Stimulated activated CD8-positive, alpha-beta memory T cell treated with anti-CD3 and anti-CD28 coated beads, Interleukin-7, amount 100 ng/mL, for 1 hour (primary cell): ENCODE measurements at places on chromosomes 7 and 10.

DNA sequence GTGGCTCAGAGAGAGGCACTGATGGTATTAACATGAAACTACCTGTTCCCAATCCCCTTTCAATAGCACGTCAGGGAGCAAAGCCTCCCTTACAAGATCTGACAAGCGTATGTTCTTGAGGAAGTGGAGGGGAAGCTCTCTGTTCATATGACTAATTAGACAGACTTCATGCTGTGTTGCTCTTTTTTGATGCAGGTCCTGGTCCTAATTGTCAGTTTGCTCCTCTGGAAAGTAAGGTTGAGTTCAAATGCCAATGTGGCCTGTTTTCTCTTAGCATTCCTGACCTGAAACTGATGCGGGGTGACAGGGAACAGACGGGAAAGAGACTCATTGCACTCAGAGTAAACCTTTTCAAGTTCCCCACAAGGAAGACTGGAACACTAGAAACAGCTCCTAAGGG lies 27.0 kb upstream of the TBX20 start:
- DNase-seq: no peak

- no peak for DNase-seq
These were observed 372.1 kb upstream of the MKI67 start for GRCh38 chr10:128498378-128498730.

- DNase-seq: no peak
These were observed 362.8 kb downstream of the INHBA start for GRCh38 chr7:41339913-41340676.

- no peak for DNase-seq
These were observed 49.5 kb downstream of the ASAH2B start for GRCh38 chr10:50788951-50789945.

- DNase-seq: no peak
These were observed 145.3 kb upstream of the TBX20 start for GRCh38 chr7:35399216-35399615.

DNA sequence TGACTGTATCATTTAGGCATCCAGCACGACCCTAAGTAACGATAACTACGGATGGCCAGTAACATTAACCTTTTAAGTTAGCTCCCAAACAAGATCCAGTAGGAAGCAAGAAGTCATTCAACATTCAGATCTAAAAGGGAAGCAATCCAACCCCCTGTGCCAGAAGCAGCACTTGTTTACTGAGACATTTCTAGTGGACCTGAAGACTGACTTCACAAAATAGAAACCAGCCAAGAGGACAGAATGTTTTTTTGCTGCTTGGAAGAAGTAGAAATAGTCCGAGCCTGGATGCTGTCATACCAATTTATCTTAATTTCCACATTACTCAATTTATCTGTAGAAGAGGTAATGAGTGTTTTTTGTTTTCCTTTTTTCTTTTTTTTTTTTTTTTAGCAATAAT lies 88.0 kb upstream of the CTTNBP2 start:
- DNase-seq: no peak

- DNase-seq: no peak
These were observed 586 bp upstream of the AOC1 start for GRCh38 chr7:150851492-150852370.

DNA sequence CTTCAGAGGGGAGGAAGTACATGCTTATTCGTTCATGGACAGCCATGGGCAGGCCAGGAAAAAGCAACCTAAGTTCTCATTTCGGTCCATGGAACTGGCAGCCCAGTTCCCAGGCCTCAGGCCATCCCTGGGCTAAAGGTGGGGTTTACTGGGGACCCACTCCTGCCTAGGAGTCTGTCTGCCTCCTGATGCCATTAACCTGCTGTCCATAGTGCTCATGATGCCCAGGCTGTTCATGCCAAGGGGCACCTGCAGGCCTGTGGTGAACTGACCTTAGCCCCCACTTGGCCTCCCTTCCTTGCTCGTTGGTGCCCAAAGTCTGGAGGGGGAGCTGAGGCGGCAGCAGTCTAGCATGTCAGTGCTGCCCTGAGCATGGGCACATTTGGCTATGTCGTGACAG lies 450.2 kb upstream of the MBL2 start:
- no peak for DNase-seq

DNA sequence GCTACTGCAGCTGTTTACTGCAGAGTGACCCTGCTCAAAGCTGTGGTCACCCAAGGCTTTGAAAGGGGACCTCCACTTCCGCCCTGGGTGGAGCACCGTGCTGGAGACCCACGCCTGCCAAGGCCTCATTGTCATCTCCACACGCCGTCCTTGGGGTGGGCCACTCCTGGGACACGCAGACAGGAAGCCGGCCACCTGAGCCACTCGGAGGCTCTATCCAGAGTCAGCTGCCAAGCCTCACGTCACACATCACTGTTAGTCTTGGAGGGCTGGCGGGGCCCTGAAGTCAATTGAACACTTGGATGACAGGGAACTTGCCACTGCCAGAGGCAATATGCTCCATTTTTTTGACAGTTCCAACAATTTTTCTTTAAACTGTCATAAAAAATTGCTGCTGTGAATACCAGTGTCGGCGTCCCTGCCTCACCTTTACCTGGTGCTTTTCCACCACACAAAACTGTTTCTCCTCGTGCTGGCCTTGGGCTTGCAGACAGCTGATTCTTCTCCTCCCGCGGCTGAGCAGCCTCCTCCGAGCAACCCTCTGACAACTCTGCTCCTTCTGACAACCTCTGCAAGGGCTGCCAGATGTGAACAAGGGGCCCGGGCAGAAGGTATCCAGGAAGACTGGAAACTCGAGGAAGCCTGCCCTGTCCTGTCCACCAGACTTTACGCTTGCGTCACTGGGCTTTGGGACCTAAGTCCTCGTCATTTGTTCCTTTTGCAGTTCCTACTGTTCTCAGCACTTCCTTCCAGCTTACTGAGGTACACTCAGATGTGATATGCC lies 81.9 kb downstream of the EGFR start:
- DNase-seq: no peak

DNA sequence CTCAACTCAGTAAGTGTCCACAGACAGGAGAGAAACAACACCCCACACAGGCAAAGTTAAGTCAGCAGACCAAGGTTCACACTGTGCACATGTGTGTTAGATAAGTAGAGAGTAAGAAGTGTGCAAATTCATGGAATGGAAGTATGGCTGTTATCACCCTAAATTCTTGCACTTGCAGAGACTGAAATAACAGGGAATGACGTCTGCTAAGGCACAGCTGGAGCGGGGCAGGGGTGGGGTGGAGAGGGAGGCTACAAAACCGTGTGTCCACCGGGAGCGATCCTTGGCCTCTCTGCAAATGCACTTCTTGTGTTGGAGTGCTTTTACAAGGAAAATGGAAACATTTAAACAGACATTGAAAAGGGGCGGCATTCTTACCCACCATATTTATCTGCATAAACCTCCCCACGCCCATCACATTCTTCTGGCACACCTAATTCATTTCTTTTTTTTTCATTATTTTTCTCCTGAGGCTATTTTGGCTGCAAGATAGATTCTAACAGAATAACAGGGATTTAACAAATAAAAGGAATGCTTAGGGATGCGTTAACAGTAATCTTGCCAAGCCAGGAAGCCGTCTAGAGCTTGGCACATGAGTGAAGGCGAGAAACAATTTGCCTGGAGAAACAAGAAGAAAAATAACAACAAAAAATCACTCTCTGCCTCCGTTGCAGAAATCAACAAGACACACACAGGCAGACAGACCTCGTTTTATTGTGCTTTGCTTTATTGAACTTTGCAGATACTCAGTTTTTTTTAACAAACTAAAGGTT lies 30.1 kb downstream of the TNS3 start:
- DNase-seq: no peak

DNA sequence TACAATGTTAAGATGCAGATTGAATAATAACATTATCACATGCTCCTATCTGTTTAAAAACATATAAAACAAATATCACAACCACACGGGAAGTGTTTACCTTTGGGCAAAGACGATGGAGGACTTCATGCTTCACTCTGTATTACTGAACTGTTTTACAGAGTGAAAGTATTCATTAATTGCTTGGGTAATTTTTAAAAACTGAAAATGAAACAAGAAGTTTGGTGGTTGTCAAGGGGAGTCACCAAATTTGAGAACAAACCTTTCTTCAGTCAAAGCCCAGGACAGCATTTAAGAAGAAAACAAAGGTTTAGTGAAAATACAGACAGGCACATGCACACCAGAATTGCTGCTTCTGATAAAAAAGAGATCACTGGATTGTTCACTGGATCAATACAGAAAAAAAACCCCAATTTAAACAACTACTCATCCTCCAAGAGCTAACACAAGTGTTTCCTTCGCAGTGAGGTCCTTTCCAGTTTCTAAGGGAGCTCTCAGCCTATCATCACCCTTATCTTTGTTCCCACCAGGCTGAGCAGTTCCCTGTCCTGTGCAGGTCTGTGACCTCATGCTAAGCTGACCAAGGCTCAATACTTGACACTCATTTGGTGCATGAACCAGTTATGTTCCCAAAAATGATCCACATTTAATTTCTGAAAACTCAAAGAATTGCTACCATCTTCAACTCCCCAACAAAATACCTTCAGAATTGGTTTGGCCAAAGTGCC lies 8.8 kb downstream of the PARP12 start:
- no peak for DNase-seq

- no peak for DNase-seq
These were observed 31.7 kb downstream of the PAPOLB start for GRCh38 chr7:4830176-4830575.

- no peak for DNase-seq
These were observed 382.7 kb downstream of the SFMBT2 start for GRCh38 chr10:7027913-7028808.

GRCh38 chr10:72252972-72253371 lies 20.8 kb upstream of the DDIT4 start:
- no peak for DNase-seq

DNA sequence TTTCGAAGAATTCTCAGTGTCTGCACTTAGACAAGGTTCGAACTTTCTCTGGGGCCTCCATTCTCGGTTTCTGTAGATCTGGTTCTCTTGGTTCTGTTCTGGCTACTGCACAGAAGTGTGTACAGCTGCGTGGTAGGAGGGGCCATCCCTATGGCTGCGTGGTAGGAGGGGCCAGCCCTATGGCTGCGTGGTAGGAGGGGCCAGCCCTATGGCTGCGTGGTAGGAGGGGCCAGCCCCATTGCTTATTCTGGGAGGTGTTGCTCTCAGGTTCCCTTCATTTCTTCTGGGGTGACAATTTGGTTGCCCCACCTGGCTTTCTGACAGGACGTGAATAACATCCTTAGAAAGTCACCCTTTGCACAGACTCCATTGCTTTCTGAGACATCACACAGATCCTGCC lies 65.2 kb upstream of the CHST15 start:
- no peak for DNase-seq

- DNase-seq: no peak
These were observed 114.2 kb downstream of the DYNC1I1 start for GRCh38 chr7:95886501-95887090.

- no peak for DNase-seq
These were observed 53.1 kb upstream of the DDC start for GRCh38 chr7:50618281-50618680.

DNA sequence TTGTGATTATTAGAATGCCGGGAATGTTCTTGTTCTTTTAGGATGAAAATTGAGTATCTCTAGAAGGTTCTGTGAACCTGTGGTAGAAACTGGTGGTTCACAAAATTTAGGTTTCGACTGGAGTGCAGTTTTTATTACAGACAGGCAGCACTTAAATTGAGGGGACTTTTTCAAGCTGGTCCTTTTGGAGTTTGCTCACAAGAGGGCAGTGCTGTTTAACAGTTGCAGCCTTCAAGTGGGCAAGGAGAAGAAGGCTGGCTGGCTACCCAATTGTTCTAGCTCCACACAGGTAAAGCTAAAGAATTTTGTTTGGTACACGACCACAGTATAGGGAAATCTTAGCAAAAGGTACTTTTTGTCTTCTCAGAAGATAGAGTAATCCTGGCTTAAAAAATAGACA lies 233.6 kb downstream of the SNX13 start:
- DNase-seq: no peak

DNA sequence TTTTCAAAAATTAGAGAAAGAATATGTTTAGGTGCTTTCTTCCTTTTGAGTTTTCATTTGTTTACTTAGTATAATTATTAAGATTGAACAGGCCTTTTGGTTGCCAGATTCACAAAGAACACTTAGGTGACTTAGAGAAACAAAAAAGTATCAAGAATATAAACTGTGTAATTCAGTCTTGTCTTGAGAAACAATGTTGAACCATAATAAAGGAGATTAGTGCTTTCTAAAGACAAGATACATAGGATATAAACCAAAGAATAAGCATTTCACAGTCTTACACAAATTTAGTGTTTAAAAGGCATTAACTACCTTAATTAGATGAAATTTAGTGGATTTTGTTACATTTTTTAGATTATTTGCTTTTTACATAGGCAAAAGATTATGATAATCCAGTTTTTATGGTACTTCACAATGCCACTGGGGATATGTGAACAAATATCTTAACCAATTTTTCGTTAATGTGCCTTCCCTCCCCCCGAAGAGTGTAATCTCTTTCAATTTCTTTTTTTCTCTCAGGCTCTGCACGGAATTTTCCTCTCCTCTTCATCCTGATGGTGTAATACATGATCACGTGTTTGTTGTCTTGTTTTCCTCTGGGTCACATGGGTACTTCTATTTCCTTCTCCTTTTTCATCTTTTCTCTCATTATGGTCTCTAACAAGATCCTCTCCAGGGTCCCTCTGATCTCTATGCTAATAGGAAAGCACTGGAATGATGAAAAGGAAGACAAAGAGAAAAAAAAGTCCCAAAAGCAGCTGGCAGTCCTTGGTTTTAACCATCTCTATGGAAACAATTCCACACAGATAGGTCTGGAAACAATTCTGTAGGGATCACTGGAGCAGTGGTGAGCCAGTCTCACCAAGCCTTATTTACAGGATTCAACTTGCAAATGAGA lies 3.7 kb upstream of the HNRNPH3 start:
- no peak for DNase-seq

- DNase-seq: no peak
These were observed 65.0 kb downstream of the IDE start for GRCh38 chr10:92508866-92509265.
